ENCODE measurements at places on chromosomes 2 and 18.

- DNase-seq = no peak
These were observed 141.1 kb upstream of the HNMT start for GRCh38 chr2:137823196-137823595.

- DNase-seq = no peak
These were observed 884.8 kb upstream of the ZEB2 start for GRCh38 chr2:145404690-145405089.

DNA sequence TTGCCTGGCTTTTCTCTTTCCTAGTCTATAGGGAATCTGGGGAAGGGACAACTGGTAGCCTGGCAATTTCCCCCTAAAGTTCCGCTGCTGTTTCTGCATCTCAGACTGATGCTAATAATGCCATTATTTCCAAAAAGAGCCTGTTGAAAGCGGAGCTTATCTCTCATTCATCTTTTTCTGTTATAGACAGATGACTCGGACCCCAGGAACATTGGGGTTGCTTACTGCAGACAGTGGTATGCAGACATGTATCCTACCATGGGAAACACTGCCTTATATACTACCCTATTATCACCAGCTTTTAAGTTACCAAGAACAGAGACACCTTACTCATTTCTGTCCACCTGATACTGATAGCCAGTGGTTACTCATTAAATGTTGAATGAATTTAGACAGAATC, 15.3 kb downstream of the ETAA1 start:
- DNase-seq = no peak

GRCh38 chr2:187462839-187463238, 14.8 kb upstream of the CALCRL start:
- no peak for DNase-seq
